ENCODE measurements at places on chromosomes 11 and 22. TPM values are rescaled to one million over a fixed set of nuclear protein-coding genes. Genes with fewer than 3 reads are reported as not detected.

KCNK4 gene
- total RNA-seq = not detected

DERL3 gene
- 1.5 TPM for total RNA-seq

STX5 gene
- total RNA-seq = 39.6 TPM

CPSF7 gene
- total RNA-seq = 13.0 TPM

MFRP gene
- total RNA-seq = not detected

PTGDR2 gene
- under 0.01 TPM for total RNA-seq

TMPRSS13 gene
- total RNA-seq = not detected
